Putamen (tissue), 1 donor: ENCODE measurements at places on chromosomes 3 and 15.

GRCh38 chr3:182948305-182948704, 32.0 kb downstream of the DCUN1D1 start:
- DNase-seq = no peak

GRCh38 chr3:59483191-59483590, 433.4 kb upstream of the CFAP20DC start:
- no peak for DNase-seq

- no peak for DNase-seq
These were observed 6.1 kb upstream of the JMJD7 start for GRCh38 chr15:41821831-41822230.

DNA sequence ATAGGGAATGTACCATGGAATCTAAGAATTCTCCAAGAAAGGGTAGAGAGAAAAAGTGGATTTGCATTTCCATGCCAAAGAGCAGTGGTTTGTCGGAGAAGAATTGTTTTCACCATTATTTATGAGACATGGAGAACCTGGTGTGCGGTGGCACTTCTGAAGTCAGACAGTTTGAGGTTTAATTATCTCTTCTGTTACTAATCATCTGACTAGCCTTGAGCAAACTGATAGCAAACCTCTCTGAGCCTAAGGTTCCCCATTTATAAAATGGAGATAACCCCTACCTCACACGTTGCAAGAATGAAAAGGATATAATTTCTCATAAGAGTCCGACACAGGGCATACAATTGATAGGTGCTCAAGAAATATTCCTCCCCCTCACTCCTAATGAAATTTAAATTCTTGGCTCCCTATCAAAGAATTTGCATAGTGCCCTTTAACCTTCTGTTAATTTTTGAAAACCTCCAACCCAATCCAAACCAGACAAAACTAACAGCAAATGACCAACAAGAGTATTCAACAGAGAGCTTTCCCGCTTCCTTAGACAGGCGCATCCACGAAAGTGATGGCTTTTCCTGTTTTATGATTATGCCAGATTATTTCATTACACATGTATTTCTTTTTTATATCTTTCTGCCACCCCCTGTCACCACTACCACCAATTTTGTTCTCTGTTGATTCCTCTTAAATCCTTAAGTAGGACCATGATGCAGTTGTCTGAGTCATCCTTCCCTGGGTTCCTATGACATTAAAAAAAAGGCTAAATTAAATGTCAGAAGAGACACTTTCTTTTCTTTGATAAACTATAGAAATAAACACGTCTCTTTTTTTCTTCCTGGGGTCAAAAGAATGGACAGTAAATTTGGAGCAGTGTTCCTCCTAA, 28.5 kb downstream of the TMEM212 start:
- no peak for DNase-seq

DNA sequence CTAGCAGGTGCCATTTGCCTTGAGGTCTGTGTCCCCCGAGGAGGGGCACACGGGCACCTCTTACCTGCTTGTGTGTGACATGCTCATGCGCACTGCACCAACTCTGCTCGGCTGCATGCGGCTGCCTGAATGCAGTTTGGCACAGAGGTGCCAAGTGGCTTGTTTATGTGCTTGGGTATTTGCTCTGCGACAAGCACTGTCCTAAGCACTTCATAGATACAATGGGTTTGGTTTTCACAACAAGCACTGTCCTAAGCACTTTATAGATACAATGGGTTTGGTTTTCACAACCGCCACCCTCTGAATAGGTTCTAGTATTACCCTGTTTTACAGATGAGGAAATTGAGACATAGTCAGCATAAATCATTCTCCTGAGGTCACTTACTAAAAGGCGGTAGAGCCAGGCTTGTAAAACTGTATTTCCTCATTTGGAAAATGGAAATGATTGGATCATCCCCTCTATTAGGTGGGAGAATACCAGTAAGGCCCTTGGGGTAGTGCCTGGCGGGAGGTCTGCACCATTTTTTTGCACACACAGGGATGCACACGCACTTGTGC, 487 bp downstream of the ITIH4 start:
- DNase-seq = no peak

- DNase-seq = no peak
These were observed 18.3 kb downstream of the TGM4 start for GRCh38 chr3:44892689-44893088.
